GM23248 (cell line): ENCODE measurements at places on chromosomes 3 and 15. TPM values are rescaled to one million over a fixed set of nuclear protein-coding genes. Genes with fewer than 3 reads are reported as not detected.

GABRR3 gene
- not detected in 2 replicates for polyA plus RNA-seq

PTH1R gene
- 0.37 and 0.60 TPM in 2 replicates for polyA plus RNA-seq

DNA sequence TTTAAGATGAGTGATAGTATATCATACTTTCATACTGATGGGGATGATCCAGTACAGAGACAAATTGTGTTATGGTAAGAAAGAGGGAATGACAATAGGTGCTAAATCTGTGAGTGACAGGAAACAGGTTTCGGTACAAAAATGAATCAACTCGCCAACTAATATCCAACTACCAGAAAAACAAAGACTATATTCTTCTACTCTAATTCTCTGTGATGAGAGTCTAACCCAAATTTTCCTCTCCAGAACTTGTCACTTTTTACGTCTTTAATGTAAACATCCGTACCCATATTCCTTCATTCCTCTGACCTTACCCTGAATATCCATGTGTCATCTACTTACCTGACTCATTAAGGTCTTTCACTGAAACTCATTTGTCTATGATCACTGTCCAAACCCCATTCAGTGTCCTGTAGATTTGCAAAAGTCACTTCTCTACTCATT, 39.6 kb downstream of the SCAPER start:
- peak; percentile 0 for DNase-seq

DNA sequence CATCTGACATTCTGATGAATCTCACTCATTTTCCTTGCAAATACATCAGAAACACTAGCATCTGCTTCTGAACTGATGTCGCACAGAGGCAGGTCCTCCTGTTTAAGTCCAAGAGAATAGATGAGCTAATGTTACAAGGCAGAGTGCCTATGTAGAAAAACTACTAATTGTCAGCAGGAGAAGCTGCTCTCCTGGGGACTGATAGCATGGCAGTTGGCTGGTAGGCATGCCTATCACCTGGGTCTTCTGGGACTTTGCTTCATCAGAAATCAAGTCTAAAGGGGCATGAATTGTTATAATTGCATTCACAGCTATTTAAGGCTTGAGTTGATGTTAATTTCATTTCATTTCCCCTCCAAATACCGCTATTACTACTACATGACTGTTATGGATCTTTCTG, 457.2 kb downstream of the RAP2B start:
- DNase-seq: no peak

- DNase-seq: peak; percentile 7
These were observed 30.9 kb downstream of the HES1 start for GRCh38 chr3:194166682-194167479.

- DNase-seq: no peak
These were observed 957.2 kb downstream of the TUSC7 start for GRCh38 chr3:117666812-117667211.

DNA sequence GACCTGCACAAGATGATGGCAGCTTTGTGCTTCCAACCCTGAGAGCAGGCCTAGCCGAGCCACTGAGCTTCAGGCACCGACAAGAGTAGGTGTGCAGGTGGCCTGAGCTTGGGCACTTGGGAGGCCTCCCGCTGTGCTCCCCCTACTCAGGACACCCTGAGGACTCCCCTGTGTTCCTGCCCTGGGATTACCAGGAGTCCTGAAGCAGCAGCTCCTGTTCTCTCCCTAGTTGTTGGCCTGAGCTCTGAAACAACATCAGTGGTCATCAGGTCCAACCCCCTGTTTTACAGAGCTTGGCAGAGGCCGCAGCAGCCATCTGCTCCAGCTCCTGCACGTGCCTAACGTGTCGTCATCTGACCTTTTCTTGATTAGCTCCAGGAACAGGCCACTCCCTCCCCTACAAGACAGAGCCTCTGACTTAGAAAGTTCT, 8.0 kb upstream of the MESP2 start:
- peak; percentile 72 for DNase-seq

DNA sequence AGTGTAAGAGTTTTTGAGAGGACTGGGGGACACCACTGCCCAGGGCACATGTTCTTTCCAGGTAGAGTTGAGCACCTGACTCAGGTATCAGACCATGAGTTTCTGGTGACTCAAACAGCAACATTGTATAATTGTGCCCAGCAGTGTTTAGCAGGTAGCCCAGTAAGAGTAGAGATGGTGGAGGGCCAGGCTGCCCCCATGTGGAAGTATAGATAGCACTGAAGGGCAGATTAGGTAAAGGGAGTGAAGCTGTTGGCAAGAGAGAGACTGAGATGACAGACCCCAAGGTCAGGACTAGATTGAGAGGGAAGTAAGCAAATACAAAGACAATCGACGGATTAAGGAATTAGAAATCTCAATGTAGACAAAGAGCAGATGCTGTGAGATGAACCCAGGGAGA, 74.6 kb downstream of the TRIM42 start:
- no peak for DNase-seq

DNA sequence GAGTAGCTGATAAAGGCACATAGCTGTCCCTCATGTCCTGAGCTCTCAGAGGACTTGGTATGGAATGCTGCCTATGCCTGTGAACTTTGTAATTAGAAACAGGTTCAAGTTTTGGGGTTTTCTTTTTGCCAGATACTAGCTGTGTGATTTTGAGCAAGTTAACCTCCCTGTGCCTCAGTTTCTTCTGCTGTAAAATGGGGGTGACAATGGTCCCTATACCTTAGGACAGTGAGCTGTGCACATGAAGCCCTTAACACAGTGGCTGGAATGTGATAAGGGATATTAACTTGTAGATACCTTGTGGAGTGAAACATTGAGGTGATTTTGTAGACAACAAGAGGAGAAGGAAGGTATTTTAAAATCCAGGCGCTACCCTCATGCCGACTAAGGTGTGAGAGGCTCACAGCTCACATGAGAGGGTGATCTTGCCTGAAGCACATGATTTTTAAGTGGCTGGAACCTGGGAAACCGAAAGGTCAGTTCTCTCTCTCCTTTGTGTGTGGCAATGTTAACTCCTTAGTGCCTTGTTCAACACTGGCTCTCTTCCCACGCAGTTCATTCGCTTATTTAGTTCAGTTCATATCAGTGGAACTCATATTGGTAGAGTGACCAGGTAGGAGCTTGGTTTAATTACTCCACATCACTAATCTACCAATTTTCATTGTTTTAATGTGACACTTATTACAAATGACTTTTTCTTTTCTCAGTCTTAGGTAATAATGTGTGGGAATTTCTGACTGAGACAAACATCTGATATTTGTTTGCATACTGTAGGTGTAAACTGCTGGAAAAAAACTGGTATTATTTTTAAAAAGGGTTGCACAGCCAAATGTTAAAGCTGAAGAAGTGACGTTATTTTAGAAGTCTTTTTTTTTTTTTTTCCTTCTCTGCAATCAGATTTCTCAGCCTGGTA, 236.2 kb downstream of the ITPR1 start:
- DNase-seq: no peak

GRCh38 chr15:100768501-100768931, 111.1 kb upstream of the ALDH1A3 start:
- no peak for DNase-seq
